CD4-positive, alpha-beta T cell treated with Interleukin-12 subunit alpha and Interleukin-12 subunit beta, for 1 hour (primary cell): ENCODE measurements at places on chromosomes 12 and 14.

DNA sequence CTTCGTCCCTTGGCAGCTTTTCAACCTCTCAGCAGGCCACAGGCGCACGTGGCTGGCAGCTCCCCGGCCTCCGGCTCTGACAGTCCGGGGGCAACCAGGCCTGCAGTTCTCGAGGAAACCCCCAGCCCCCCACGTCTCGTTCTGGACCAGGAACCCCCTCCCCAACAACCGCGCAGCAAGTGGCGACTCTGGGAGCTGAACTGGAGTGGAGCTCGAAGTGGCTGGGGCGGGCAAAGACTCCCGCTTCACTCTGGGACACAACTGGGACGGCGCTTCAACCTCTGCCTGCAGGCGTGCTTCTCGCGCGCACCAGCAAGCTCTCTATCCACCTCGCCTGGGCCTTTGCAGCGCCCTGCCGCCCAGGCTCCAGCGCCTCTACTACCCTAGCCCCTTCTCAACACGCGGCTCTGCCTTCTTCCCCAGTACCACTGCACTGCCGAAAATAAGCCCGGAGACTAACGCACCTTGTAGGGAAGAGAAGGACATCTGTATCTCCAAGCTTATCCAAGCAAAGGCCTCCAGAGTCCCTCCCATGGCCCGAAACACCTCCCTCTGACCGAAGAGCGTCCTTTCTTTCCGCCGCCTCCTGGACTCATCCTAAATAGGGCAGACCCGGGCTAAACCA, 2.4 kb upstream of the NKX2-1 start:
- DNase-seq = no peak

- DNase-seq = no peak
Measured at GRCh38 chr12:10098791-10099190, at the start of gene CLEC1A. Gene CLEC1A, minus strand, starts transcription at chr12:10098985. Its CDS starts 63 bp downstream, at chr12:10098922.

GRCh38 chr12:105569886-105570285, 239.4 kb downstream of the C12orf75 start:
- no peak for DNase-seq

GRCh38 chr12:64385468-64385867, 5.1 kb downstream of the C12orf56 start:
- DNase-seq = no peak

DNA sequence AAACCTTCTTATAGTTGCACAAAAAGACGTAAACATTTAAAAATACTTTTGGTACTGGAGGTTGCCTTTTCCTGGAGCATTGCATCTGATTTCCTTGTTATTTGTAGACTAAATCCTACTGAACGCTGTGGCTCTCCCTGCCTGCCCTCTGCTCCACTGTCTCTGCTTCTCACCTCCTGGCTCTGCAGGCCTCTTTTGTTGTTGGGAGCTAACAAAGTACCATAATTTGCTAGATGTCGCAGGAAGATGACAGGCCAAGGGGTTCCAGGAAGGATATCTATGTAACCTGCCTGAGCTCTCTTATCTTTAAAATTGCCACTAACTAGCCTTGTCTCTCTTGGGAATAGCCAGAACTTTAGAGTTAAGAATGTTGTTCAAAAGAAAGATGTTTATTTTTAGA, 21.4 kb downstream of the SYNE2 start:
- DNase-seq = no peak

- DNase-seq = no peak
Measured at GRCh38 chr14:71355324-71356201, 448.3 kb downstream of the PCNX1 start.

GRCh38 chr12:90510948-90511347, 444.0 kb downstream of the CCER1 start:
- DNase-seq = no peak

DNA sequence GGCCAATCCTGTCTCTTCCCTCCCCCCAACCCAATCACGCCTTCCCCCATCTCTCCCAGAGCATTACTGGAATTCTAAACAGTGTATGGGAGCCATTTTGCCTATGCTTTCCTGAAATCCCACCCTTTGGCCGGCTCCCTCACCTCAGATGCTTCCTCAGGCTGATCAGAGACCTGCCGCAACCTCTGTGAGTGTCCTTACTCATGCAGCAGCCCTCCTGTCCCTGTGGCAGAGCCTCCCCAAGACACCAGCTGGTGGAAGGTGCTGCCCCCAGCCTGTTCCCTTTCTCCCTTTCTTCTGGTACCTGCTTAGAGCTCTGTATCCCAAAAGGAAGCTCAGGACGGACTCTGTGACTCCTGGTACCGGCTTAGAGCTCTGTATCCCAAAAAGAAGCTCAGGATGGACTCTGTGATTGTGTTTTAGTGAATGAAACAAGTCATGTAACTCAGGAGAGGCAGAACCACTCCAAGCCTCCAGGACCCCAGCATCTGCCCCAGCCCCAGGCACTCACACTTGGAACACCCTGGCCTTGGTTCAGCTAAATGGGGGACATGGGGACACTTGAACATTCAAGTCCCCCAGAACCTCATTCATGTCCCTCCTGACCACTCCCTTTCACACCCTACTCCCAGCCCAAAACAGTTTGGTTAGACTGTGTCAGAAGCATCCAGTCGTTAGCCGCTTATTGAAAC, 29.3 kb upstream of the RIN3 start:
- DNase-seq = no peak

- DNase-seq = no peak
Measured at GRCh38 chr14:92489394-92490238, 24.0 kb upstream of the RIN3 start.

GRCh38 chr14:73738518-73739173, 24.5 kb upstream of the PNMA1 start:
- no peak for DNase-seq

DNA sequence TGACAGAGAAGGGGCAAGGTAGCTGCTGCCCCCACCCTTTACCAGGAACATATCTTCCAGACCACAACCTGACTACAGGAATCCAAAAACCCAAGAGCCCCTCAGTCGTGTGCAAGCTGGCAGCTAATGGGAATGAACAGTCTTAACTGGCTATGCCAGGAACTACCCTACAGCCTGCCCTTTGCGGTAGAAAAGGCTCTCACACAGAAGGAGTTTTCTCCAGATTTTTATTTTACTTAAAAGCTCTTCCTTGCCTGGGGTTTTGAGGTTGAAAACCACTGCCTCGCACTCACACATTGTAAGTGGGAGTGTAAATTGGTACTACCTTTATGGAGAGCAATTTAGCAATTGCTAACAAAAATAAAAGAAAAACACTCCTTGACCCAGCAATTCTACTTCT, 28.3 kb downstream of the PITPNM2 start:
- no peak for DNase-seq

GRCh38 chr14:20755037-20755436, 9.3 kb downstream of the EDDM3A start:
- no peak for DNase-seq

DNA sequence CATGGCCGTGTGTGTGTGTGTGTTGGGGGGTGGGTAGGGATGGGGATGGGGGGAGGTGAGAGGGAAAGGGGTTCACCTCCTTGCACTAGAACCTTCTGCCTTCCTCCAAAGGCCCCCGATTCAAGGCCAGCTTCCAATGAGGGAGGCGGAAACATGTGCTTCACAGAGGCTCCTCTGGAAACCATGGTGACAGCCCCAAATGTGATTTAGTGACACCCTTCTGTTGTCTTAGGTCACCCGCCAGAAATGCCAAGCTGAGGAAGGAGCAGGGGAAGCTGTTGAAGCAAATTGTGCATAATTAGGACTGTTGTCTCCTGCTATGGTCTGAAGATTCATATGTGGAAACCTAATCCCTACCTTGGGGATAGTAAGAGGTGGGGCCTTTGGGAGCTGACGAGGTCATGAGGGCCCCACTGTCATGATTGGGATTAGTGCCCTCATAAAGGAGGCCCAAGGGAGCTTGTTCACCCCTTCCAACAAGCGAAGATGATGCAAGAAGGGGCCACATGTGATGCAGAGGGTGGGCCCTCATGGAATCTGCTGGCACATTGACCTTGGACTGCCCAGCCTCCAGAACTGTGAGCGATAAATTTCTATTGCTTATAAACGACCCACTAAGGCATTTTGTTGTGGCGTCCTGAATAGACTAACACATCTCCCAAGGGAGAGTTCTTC, 95.2 kb downstream of the AACS start:
- DNase-seq = no peak

- DNase-seq = no peak
Measured at GRCh38 chr12:113766879-113767878, 198.9 kb downstream of the RBM19 start.

DNA sequence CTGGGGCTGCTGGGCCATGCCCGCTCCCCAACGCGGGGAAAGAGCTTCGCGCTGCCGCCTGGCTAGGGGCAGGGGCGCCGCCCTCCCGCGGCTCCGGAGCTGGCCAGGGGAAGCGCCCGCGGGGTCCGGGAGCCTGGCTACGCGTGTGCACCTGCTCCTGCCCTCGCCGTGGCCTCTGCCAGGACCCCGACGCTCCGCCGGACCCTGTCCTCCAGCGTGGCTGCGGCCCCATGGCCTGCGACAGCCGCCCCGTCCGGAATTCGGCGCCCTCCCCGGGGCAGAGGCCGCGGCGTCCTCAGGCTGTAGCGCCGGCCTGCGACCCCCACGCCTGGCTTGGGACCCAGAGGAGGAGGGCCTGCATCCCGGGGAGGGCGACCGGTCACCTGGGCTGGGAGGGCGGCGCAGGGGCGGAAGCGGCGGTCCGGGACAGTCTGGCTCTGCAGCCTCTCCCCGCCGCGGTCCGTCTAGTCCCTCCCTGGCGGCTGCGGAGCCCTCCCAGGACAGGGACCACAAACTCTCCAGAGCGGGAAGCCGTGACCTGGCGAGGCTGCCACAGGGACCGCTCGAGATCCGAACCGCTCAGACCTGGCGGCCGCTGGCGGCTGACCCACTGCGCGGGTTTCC, 85.6 kb downstream of the ALG10 start:
- DNase-seq = no peak

- no peak for DNase-seq
Measured at GRCh38 chr12:105920161-105920684, 218.5 kb downstream of the NUAK1 start.

DNA sequence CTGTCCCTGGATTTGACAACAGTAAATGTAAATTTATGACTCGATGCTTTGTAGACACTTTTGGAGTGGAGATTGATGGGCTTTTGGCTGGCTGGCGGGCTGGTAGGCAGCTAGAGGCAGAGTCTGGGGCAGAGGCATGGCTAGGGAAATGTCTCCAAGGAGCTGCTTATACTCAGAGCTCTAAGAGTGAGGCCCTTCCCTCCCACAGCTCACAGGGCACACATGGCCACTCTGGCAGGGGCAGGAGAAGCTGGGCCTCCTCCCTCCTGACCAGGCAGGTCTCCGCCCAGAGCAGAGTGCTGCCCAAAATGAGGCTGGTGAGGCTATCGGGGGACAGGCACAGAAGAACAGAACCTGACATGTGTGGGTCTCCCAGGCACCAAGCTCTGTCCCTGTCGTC, 67.5 kb downstream of the GALNT16 start:
- DNase-seq = no peak
